Neural progenitor cell (in vitro differentiated cells): ENCODE measurements at places on chromosomes 11 and 22. TPM values are rescaled to one million over a fixed set of nuclear protein-coding genes. Genes with fewer than 3 reads are reported as not detected.

The P2RY2 gene
- 0.45 and 0.84 TPM in 2 replicates for total RNA-seq

The OR52B4 gene
- total RNA-seq, result not detected in 2 replicates

The OR6A2 gene
- total RNA-seq, result 0.36 and 0.50 TPM in 2 replicates

The SPCS2 gene
- 66.9 and 100 TPM in 2 replicates for total RNA-seq

The DEUP1 gene
- total RNA-seq, result not detected in 2 replicates

The KDM4E gene
- not detected in 2 replicates for total RNA-seq

The MCAT gene
- 10.5 and 25.4 TPM in 2 replicates for total RNA-seq

The OMP gene
- total RNA-seq, result not detected in 2 replicates

The GSTT2 gene
- not detected in 2 replicates for total RNA-seq

The OR5D18 gene
- total RNA-seq, result not detected in 2 replicates

The FAM180B gene
- total RNA-seq, result not detected in 2 replicates

The C22orf42 gene
- total RNA-seq, result 0.50 TPM in 1 of 2 replicates, not detected in the other

The ZNF280A gene
- 2.4 and 3.7 TPM in 2 replicates for total RNA-seq

The MIAT gene
- 262 and 277 TPM in 2 replicates for total RNA-seq
